ENCODE measurements at places on chromosomes 3 and 15.

DNA sequence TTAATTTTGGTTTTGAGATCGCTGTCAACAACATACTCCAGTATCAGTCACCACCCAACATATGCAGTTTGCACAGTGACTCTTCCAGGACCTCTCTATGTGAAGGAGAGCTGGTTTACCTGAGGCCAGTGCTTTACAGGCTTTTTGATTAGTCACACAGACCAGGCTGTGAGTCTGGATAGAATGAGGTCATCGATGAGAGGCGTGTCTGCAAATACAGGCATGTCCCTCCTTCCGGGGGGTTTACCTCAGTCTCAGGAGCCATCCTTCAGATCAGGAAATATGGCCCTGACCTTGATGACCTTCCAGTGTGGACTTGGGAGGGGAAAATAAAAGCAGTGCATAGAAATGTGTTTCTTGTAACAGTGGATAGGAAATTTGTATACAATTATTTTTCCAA is 46.9 kb downstream of the KBTBD12 start:
- DNase-seq, result no peak

- DNase-seq, result no peak
Measured at GRCh38 chr15:29270169-29270955, 740 bp upstream of the NSMCE3 start.

DNA sequence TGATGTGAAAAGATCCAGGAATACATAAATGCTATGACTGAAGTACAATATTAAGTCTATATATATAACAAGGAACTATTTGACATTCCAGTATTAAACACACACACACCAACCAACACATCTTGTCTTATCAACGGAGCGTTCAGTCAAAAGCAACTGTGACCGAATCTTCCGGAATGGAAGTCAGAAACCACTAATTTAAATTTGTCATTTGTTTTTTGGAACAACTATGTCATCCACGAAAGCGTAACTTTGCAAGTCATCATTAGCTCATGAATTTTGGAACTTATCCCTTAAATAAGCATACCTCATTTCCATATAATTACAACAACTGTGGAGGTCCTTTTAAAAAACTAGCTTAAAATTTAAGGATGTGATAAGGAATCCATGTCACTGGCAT is 5.0 kb downstream of the ZNF385D start:
- DNase-seq, result no peak

DNA sequence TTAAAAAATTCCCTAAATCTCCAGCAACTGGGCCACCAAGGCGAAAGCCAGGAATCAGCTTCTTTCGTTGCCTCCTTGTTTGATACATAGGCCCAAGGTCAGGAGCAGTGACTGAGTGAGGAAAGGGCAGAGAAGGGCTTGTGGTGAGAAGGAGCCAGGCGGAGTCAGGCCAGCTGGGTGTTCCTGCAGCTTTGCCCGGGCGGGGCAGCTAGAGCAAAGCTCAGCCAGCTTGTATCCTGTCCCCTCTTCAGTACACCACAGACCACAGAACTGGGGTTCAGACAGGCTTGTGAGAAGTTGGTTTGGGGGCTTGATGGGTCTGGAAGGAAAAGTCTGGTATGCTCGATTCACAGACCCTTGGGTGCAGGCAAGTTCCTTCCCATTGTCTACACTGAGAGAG is 52.6 kb downstream of the CCK start:
- DNase-seq, result no peak

GRCh38 chr3:157650172-157650571 is 147.0 kb upstream of the VEPH1 start:
- DNase-seq, result no peak

DNA sequence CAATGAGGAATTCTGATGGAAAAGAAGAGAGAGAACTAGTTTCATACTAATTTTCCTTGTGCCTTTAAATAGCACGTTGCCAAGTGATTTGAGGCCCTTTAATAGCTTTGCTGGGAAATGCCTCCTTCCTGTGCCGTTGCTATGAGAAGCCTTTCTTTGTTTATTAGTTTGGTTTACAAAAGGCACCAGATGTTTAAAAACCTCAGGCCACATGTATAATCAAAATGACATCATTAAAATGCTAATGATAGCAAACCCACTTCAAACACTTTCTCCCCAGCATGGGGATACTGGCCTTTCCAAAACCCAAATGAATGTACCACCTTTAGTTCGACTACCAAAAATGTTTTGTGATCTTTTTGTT is 50.0 kb upstream of the TBC1D23 start:
- no peak for DNase-seq

GRCh38 chr15:98896002-98896721 is 111.4 kb downstream of the PGPEP1L start:
- no peak for DNase-seq

GRCh38 chr3:47005212-47006144 is 26.0 kb downstream of the NBEAL2 start:
- DNase-seq, result no peak

DNA sequence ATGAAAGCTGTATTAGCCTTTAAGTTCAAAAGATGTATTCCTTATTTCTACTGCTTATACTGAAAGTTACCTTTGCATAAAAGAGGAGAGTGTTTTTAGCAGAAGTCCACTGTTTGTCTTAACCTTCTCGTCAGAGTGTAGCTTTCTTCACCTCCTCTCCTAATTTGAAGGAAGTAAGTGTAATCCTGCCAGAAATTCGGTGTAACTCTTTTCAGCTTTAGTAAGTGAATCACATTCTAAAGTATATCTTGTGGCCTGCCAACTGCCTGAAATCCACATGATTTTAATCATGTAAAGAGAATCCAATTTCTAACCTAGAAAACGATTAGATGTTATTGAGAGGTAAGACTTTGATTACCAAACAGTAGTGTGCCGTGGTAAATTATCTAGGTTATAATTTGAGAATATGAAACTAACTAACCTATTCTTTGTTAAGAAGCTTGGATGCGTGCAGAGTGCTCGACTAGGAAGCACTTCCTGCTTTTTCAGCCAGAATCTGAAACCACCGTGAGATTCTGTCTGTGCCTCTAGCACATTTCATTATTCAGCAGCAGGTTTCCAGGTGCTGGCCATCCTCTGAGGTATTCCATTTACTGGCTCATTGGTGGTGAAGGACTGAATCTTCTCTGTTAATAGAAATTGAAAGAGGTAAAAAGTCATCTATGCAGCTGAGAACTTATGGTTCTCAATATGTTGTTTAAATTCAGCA is 7.5 kb downstream of the GYG1 start:
- DNase-seq, result no peak

- DNase-seq, result no peak
Measured at GRCh38 chr3:14534516-14535191, 5.5 kb downstream of the GRIP2 start.

GRCh38 chr3:96172917-96173316 is 641.5 kb upstream of the EPHA6 start:
- DNase-seq, result no peak
